ENCODE measurements at places on chromosomes 2 and 18.

DNA sequence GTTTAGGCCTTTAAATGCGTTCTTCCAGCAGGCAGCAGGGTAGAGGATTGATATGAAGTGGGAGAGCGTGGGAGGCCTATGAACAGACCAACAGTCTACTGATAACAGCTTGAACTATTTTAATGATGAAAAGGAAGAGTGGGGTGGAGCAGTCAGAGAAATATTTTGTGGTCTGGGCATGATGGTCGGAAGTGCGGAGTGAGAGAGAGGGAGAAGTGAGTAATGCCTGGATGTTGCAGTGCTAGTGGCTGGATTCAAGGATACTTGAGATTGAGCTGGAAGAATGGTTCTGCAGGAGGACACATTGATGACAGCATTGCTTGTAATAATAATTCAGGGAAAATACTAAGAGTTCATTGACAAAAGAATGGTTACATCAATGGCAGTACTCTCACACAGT, 151.0 kb upstream of the DAPL1 start:
- DNase-seq, result no peak

GRCh38 chr2:9416962-9417316, 6.4 kb downstream of the ITGB1BP1 start:
- DNase-seq, result no peak

- DNase-seq, result no peak
Observed at GRCh38 chr2:222835143-222835822, 25.6 kb upstream of the ACSL3 start.

DNA sequence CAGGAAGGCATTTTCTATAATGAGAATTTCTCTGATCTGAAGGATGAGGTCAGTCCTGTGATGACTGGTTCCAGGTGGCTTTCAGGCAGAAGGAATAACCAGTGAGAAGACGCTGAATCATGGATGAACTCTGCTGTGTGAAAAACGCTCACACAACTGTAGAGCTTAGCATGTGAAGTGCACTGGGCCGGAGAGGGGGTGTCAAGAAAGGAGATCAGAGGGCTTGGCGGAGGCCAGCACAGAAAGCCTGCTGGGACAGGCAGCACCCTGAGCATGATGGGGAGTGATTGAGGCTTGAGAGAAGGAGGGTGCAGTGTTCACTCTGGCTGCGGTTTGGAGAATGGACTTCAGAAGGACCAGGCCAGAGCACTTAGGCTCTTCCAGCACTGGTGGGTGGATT, 236.5 kb downstream of the TPGS2 start:
- DNase-seq, result no peak

DNA sequence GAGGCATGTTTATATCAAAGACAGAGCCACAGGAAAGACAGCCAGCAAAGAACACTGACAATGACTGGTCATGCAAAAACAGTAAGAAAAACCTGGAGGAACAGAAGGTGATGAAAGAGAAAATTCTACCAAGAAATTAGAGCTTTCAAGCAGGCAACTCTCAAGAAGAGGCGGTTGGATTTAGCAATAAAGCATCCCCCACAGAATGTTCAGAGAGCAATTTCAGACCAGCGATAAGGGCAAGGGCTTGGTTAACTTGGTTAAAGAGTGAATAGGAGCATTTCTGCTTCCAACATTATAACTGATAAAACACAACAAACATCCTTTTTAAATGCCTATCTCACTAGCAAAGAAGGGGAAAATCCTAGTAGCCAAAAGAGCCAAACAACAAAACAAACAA, 68.0 kb upstream of the NCKAP5 start:
- DNase-seq, result no peak

- no peak for DNase-seq
Observed at GRCh38 chr2:43383533-43383932, 157.1 kb upstream of the ZFP36L2 start.

DNA sequence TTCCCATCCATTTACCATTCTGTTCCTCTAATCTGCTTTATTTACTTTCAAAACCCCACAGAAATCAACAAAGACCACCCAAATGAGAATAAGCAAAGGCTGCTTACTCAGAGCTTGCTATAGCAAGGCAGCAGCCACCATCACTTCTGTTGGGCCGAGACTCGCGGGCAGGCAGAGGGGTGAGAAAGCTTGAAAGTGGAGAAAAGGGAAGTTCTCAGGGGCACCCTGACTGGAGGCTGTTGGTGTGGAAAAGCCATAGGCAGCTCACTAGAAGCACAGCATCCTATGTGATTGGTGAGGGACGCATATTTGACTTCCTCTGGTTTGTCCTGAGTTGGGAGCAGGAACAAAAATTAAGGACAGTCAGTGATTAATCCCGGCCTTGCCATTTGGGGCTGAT, 269.7 kb upstream of the THSD7B start:
- DNase-seq, result no peak

GRCh38 chr2:197165020-197165419, 145.6 kb downstream of the ANKRD44 start:
- no peak for DNase-seq

- no peak for DNase-seq
Observed at GRCh38 chr2:241121008-241121407, 18.9 kb upstream of the MTERF4 start.

DNA sequence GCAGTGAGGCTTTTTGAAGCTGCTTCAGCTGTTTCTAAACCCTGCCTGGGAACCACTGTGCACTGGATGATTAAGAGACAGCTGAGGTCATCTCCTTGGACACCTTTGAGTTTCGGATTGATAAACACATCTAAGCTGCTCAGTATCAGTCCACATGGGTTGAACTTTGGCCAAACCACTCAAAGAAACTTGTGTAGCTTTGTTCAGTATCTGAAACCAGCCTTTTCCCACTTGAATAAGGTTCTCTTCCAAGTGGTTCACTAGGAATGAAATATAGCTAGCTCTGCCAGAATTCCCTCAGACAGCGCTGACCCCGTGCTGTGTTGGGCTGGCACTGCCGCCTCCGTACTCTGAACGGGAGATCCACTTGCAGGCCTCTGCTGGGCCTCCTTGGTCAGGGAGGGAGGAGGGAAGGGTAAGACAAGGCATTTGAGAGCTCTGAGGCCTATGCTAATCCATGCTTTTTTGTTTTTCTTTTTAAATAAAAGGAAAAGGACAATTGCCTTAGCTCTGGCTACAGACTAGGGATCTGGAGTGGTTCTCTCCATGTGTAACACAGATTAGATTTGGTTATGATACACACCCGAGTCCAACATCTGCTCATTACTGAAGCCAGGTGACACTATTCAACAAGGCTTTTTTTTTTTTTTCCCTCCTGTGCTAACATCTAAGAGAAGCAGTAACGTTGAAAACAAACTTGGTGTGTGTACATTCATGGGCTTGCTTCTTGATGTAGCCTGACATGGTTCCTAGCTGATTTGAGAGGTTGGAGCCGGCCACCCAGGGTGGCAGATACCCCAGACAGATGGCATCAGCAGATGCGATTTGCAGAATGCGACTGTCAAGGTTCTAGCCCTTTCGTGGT, 67.7 kb downstream of the NCK2 start:
- DNase-seq, result peak; percentile 47

GRCh38 chr18:73384246-73384645, 516.5 kb upstream of the NETO1 start:
- DNase-seq, result no peak

DNA sequence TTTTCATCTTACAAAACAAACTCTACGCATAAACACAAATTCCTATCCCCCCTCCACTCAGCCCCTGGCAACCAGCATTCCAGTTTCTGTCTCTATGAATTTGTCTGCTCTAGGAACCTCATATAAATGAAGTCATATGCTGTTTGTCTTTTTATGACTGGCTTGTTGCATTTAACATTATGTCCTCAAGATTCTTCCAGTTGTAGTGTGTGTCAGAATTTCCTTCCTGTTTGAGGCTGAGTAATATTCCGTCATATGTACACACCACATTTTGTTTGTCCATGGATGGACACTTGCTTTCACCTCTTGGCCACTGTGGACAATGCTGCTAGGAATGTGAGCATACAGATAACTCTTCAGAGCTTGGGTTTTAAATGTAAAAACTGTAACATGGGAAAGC, 272.1 kb downstream of the GBX2 start:
- no peak for DNase-seq

DNA sequence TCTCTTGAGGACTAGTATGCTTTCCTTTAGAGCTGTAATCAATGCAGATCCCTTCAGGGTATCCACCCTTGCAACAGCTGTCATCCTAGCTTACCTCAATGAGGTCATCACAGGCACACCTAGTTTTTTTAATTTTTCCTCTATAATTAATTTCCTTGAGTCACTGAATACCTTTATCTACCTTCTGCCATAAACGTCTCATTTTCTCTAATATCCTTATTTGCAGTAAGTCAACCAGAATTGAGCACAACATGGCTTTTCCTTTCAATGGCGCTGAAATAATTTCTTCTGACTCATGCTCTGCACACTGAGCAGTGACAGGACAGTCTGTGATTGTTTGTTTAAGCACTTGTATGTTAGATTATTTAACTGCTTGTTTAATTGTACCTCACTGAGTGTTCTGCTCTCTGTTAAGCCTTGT, 49.4 kb downstream of the ETAA1 start:
- DNase-seq, result no peak

DNA sequence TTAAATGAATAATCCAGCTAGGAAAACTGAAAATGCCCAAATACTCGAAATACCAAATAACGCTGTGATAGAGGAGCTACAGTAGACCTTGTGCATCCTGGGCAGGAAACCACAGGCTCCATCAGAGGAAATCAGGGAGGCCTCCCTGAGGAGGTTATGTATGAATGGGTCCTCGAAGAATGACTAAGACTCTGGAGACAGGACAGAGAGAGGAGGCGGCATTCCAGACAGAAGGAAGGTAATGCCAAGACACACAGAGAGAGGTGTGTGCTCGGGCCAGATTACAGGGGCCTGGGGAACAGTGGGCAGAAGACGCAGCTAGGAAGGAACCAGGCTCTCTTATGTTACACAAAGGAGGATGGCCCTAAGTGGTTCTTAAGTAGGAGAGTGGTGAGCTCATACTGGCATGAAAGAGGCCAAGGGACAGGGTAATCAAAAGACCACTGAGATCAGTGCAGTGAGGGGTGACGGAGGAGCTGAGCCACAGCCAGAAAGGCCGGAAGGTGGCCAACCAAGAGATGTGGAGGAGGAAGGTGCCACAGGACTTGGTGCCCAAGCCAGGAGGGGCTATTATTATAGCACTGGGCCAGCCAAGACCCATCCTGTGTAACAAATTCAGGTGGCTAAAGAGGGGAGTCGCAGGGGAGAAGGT, 9.9 kb downstream of the ST3GAL5 start:
- no peak for DNase-seq

DNA sequence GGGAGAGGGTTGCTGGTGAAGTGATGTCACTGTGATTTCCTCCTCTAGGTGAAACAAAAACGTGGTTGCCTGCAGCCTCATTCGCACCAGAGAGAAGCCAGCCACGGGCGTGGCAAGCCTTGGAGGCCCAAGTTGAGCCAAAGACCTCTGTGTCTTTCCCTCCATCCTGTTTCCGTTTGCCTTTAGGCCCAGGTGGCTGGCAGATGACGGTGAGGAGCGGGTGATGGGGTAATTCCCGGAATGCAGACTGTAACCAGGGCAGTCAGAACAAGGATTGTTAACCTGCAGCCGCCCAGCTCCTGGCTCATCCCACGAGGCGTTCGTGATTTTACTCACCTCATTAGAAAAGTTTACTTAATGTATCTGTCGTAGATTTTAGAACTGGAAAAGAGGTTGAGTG, 14.4 kb downstream of the CTIF start:
- DNase-seq, result no peak

DNA sequence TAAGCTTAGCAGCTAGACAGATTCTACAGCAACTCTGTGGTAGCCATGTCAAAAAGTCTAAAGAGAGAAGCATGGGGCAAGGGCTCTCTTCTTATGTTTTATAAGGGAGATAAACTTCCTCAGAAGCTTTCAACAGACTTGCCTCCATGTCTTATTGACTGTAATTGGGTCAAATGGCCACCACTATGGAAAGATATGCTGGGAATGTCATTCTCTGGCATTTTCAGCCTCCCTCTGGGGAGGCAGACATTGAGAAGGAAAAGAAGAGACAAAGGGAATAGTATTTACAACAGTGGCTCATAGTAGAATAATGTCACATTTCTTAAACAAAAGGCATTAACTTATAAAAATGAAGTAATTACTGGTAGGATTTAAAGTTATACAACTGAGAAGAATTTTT, 1964.5 kb upstream of the PIK3C3 start:
- no peak for DNase-seq

DNA sequence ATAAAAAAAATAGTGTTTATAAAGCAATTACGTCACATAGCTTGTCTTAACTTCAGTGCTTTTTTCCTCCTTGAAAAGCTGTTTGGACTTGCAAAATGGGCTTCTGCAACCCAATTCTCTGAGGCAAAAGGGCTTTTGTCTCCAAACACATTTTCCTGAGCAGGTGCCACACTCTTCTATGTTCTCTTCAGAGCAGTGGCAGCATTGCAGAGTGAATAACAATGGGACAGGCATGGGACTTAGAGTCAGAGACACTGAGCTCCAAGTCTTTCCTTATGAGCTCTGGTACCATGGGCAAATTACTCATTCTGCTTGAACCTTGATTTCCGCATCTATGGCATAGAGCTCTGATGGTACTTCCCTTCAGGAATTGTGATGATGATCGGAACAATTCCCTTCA, 149.0 kb downstream of the ARL6IP6 start:
- no peak for DNase-seq

DNA sequence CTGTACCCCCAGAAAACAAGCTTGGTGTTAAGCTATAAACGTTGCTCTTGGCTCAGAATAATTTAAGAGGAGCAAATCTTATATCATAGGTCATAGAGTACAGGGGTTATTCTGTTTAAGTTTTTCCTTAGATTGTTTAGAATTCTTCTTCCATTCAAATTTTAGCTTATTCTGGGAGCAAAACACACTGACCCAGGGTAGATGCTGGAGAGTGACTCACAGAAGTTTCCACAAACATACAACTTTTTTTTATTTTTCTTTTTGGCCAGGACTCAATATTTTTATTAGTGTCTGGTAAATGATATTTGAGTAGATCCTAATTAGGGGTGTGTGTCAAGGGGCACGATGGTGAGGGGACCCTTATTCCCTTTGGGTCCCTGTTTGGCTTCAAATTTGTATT, 71.5 kb upstream of the PSME4 start:
- no peak for DNase-seq

DNA sequence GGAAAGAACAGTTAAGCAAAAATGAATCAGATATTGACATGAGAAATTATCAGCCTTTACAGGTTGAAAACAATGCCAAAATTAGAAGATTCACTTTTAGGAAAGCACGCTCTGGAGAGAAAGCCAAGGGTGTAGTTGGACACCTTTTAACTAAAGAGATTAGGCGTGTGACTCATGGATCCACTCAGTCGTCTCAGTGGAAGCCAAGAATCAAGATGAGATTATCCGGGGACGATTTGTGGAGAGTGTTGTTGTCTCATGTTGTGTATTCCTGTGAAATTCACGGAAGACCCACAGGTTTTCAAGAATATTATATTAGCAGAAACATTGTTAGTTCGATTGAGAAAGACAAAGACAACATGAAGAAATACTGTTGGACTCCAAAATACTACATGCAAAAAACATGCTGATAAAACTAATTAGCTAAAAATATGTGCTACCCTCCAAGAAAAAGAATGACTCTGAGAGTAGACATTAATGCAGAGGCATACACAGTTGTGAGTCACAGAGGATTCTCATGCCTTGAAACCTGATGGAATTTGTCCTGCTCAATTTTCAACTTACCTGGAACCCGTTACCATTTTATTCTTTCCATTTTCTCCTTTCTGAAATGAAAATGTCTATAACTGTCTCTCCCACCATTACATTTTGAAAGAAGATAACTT, 192.1 kb upstream of the RND3 start:
- DNase-seq, result no peak

GRCh38 chr18:62952807-62953206, 237.5 kb downstream of the PHLPP1 start:
- no peak for DNase-seq
